ENCODE measurements at places on chromosomes 7 and 10.
A peak's percentile ranks its signal among the peaks of the same experiment; 100 is the strongest.

DNA sequence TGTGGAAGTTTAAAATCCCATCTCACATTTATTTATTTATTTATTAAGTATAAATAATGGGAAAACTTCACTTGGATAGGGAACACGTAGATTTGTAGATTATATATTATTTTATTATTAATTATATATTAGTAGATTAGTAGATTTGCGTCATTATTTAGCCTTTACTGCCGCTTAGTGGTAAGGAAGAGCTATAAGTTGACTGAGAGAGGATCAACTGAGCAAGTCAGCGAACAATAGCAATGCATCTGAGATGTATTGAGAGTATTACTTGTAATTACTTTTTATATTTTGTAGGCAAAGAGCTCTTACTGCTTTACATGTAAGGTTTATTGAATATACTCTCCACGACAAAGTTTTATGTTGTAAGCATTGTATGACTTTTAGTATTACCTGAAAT lies 244.5 kb upstream of the ANKRD30A start:
- DNase-seq, result no peak

DNA sequence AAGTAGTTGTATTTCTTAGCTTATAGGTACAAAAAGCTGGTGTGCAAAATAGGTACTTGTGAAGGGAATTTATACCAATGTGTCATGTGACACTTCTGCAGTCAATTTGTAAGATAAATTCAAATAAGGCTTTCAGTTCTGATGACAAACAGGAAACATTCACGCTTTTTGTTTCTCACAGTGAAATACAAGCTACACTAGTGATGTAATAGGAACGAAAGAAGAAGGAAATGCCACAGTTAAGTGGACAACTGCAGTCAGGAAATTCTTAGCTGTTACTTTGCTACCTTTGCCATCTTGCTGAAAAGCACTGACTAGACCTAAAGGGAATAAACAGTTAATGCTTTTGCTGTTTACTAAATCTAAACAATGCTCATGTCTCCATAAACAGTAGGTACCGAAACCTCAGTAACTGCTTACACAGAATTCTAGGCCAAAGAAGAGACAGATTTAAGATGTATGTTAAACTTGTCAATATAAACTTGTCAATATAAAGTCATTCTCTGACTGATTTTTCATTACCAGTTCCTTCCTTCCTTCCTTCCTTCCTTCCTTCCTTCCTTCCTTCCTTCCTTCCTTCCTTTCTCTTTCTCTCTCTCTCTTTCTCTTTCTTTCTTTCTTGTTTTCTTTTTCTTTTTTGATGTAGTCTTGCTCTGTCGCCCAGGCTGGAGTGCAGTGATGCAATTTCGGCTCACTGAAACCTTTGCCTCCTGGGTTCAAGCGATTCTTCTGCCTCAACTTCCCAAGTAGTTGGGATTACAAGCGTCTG lies 10.1 kb downstream of the OTUD1 start:
- peak; percentile 75 for DNase-seq

- no peak for DNase-seq
Measured at GRCh38 chr7:45582868-45583277, 8.7 kb downstream of the ADCY1 start.

DNA sequence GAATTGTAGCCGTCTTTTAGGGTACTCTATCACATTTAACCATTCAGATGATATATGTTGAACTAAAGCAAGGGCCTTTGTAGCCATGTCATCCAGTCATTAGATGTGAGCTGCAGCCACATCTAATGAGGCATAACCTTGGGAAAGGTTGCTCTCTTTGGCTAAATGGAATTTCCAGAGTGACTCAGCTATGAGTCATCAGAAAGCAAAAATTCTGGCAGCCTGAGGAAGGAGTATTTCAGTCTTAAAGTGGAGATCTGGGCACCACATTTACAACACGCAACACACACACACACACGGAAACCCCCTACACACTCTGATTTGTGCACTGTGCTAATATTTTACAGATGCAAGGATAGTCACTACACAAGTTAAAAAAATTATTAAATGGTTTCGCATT lies 176.9 kb upstream of the ZWINT start:
- DNase-seq, result no peak

DNA sequence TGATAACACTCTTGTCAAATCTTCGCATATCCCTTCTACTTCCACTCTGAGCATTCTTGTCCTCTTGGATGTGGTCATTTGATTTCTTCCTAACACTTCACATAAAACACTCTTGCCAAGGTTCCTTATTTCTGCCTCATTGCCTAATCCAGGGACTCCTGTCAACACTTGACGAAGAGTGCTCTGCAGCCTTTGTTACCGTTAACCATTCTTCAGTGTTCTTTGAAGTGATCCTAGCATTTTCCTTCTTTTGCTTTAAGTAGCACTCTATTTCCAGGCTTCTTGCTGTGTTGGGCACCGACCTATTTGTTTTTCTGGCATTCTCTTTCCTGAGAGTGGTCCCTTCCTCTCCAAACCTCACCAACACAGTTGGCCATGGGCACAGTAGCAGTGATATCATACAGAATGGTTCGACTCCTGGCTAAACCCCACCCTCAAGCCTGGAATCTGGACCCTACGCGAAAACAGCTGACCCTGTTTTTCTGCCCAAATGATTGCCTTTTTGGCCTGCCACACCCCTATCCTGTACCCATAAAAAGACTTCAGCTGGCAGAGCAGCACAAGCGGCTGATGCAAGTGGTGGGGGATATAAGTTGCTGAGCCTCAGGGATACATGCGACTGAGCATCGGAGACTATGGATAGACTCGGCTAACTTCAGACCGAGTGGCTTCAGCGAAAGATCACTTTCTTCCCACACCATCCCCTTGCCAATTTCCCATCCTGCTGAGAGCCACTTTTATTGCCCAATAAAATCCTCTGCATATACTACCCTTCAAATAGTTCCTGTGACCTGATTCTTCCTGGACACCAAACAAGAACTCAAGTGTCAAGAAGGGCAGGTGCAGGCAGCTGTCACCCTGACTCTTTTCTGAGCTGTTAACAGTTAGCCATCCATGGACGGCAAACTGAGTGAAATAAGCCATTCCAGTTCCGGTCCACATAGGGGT lies 820.6 kb downstream of the CCSER2 start:
- no peak for DNase-seq

- no peak for DNase-seq
Measured at GRCh38 chr10:113219446-113219845, 269.4 kb downstream of the TCF7L2 start.

GRCh38 chr10:132806561-132807003 lies 20.6 kb upstream of the NKX6-2 start:
- DNase-seq, result no peak

GRCh38 chr7:158353606-158354570 lies 233.7 kb downstream of the PTPRN2 start:
- peak; percentile 25 for DNase-seq

GRCh38 chr7:22853674-22854157 lies 31.1 kb upstream of the TOMM7 start:
- peak; percentile 74 for DNase-seq

DNA sequence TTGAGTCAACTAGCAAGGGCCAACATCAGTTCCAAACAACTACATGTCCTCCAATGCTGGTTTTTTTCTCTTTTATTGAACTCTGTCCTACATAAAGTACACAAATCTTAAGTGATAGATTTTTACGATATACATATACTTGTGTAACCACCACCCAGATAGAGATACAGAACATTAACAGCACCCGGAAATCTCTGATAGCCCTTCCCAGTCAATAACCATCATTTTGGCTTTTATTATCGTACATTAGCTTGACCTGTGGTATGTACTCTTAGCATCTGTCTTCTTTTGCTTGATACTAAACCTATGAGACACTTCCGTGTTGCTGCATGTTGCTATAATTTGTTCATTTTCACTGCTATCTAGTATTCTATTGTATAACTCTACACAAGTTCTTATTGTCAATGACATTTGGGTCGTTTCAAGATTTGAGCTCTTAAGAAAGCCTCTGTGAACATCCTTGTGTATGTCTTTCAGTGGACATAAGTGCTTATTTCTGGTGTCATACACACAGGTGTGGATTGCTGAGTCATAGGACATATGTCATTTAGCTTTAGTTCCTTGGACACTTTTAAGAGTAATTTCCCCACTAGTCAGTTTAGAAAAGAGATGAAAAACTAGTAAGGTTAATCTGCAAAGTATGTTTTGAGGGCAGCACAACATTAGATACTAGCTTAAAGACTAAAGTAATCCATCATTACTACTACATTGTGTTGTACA lies 111.1 kb downstream of the PRLHR start:
- no peak for DNase-seq

- DNase-seq, result peak; percentile 79
Measured at GRCh38 chr10:29811751-29812427, 177.1 kb upstream of the SVIL start.

GRCh38 chr10:86170255-86171108 lies 196.1 kb downstream of the GRID1 start:
- DNase-seq, result no peak

GRCh38 chr7:35987016-35987415 lies 166.0 kb upstream of the EEPD1 start:
- DNase-seq, result no peak

DNA sequence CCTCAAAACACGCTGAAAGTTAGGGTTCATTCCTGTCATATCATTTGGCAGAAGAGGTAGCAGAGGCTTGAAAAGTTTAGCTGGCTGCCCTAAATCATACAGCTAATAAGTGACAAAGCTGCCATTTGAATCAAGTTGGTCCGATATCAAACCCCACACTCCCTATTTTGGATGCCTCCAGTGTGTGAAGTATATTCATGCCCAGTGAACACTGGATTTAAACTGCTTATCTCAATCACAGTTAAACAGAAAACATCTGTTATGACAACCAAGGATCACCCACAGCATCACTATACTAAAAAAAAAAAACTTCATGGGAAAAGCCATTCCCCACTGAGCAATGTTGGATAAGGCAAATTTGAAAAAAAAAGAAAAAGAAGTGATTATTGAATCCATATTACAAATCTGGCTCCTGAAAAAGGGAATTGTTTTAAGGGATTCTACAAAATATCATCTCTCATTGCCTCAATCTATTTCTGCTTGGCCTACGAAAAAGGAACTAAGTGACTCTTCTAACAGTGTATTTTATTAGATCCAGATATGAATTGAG lies 48.3 kb downstream of the ABCB1 start:
- no peak for DNase-seq

- no peak for DNase-seq
Measured at GRCh38 chr7:1586126-1586826, 16.4 kb upstream of the PSMG3 start.

- no peak for DNase-seq
Measured at GRCh38 chr7:151665368-151665767, 145.7 kb upstream of the RHEB start.

GRCh38 chr10:110011681-110012080 lies 3.9 kb downstream of the ADD3 start:
- DNase-seq, result no peak

GRCh38 chr7:1538544-1539180 lies 8.2 kb downstream of the MAFK start:
- no peak for DNase-seq

DNA sequence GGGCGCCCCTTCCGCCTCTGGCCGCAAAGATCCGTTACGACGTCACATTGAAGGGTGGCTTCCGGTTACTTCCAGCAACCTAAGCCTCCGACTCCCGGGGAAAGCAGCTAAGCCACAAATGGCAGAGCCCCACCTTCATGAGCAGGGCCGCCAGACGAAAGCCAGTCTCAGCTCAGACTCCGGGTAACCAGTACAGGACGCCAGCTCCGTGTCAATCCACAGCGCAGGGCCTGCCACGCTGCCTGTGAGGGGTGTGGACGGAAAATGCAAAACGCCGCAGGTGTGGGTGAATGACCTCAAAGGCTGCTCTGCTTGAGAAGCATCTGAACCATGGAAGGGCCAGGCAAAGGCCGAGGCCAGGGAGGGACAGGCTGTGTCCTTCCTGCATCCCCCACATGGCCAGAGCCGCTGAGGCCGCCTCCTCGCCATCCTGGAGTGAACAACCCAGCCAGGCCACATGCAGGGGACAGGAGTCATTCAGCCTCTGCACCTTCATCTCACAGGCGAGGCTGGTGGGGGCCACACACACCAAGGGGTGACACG lies 53.5 kb upstream of the PPP2R2D start:
- DNase-seq, result no peak

Measured in activated CD4-positive, alpha-beta T cell treated with anti-CD3 and anti-CD28 coated beads, Interleukin-10, Interleukin-2, amounts not matched to agents 100 ng/mL and 50 ng/mL, durations not matched to agents 16 hours and 8 hours (primary cell).